ENCODE measurements at places on chromosomes 5 and 9.

DNA sequence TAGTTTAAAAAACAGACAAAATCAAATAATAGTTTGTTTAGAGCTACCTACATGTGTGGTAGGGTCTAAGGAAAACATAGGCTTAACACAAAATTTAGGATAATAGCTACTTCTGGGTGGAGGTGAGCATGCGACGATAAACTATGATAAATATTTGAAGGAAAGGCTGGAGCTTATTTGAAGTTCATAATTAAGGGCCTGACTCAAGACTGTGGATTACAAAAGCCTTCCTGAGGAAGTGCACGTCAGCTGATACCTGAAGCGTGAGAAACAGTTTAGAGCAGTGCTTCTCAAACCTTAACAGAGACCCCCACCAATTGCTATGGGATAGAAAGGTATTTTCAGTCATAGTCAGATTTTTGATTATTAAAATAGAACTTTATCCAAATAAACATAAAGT, 20.4 kb upstream of the UBLCP1 start:
- DNase-seq, result no peak

DNA sequence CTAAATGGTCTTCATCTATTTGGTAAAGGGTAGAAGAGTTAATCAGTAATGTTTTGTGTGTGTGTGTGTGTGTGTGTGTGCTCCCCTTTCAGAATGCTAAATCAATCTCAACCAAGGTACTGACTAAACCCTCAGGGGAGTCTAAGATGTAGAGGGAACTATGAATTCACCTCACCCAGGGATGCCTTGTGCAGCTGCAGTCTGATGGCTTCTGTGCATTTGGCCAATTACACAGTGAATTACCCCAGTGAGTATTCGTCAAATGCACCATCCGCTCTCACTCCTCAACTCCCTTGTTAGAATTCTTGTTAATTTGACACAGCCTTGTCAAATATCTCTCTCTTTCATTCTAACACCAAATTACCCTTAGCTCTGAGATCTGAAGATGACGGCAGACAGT, 234.6 kb downstream of the GABRB2 start:
- no peak for DNase-seq

- no peak for DNase-seq
Measured at GRCh38 chr5:33781286-33781685, 110.5 kb downstream of the ADAMTS12 start.

DNA sequence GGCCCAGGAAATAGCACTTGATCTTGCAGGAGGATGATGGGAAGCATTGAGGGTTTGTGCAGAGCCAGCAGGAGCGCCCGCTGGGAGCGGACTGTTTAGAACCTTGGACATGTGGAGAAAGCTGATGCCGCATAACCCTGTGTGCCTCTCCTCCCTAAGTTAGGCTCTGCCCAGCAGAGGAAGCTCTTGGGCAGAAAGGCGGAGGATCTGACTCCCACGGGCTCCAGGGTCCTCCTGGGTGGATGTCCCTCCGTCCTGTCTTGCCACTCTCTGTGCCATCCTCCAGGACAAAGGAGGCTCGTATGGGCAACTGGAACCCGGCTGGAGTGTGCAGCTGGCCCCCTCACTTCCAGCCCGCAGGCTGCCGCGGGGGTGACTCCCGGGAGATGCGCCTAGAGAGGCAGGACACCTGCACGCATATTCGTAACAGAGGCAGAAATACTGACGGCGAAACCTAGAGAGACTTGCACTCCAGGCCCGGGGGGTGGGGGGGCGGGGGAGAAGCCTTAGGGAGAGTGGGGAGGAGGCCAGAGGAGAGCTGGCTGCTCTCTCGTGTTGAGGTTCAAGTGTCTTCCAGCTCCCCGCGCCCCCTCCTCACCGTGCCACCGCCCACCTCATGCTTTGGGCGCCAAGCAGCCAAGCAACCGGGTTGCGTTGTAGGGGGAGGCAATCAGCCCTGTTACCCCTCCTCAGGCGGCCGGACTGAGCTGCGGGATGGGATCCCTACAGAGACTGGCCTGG, 5.4 kb upstream of the FOXE1 start:
- DNase-seq, result no peak

- DNase-seq, result no peak
Measured at GRCh38 chr5:147687118-147687517, 95.4 kb downstream of the JAKMIP2 start.

GRCh38 chr5:43564289-43564850, 7.5 kb upstream of the PAIP1 start:
- no peak for DNase-seq

DNA sequence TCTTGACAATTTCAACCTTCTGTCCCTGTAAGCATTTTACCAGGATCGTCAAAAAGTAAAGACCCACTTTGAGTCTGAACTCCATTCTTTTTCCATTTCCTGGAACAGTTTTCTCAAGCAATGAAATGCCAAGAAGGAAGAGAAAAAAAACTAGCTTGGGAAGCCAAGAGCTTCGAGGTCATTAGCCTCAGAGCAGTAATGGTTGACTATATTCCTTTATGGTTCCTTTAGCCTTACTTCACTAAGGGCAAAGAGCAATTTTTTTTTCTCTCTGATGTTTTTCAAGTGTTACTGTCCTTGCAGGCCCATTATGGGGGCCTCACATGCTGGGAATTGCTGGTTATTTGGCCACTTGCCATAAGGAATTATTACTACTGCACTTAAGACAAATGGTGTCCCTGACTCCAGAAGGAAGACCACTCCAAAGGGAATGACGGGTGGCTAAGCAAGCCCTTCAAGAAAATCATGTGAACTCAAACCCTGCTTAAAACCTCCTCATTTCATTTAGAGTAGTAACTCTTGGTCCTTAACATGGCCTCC, 37.1 kb downstream of the BNC2 start:
- DNase-seq, result no peak

Measured in T follicular helper cell (primary cell).